ENCODE measurements at places on chromosomes 4 and X. TPM values are rescaled to one million over a fixed set of nuclear protein-coding genes. Genes with fewer than 3 reads are reported as not detected.

GRCh38 chrX:122552286-122552800 is 631.7 kb upstream of the GRIA3 start:
- H3K27me3 ChIP-seq: no peaks in the 10 kb centered on the region
- H3K4me3 ChIP-seq: no peak overlapping the region
- no peak for DNase-seq
- no peaks in the 10 kb centered on the region for H3K4me1 ChIP-seq
- H3K36me3 ChIP-seq: no peaks in the 10 kb centered on the region
- H3K27ac ChIP-seq: no peak overlapping the region

- DNase-seq: no peak
- H3K4me1 ChIP-seq: peaks cover 21% of the 10 kb centered on the region
- no peak overlapping the region for H3K4me3 ChIP-seq
- no peaks in the 10 kb centered on the region for H3K36me3 ChIP-seq
These were observed 53.6 kb downstream of the GRK4 start for GRCh38 chr4:3016961-3017360.

- H3K27ac ChIP-seq: no peak overlapping the region
- H3K27me3 ChIP-seq: no peaks in the 10 kb centered on the region
- H3K4me3 ChIP-seq: no peak overlapping the region
- H3K36me3 ChIP-seq: no peaks in the 10 kb centered on the region
- no peaks in the 10 kb centered on the region for H3K4me1 ChIP-seq
- DNase-seq: no peak
These were observed 33.4 kb downstream of the SPRY1 start for GRCh38 chr4:123430031-123430430.

DNA sequence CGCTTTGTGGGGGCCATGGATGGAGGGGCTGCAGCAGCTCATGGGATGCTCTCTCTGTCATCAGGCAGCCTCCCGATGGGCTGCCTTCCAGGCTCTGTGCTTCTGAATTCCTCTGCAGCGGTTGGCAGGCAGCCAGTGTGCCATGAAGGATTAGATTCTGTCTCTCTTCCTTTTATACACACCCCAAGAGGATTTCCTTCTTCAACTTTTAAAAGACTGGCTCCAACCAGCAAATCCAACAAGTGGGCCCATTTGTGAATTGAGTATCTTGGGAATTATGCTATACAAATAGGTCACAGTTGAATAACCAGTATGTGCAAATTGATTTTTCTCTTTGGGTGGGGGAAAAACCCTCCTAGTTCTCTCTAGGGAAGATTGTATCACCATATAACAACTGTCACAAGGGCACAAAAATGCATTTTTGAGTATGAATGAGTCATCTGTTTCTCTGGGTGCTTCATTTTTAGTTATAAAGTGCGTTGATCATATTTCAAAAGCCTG is 96.8 kb upstream of the FAT1 start:
- DNase-seq: peak; percentile 82
- H3K4me3 ChIP-seq: peak overlapping the region; percentile 40
- no peaks in the 10 kb centered on the region for H3K27me3 ChIP-seq
- H3K36me3 ChIP-seq: no peaks in the 10 kb centered on the region
- H3K4me1 ChIP-seq: peaks cover 28% of the 10 kb centered on the region

DNA sequence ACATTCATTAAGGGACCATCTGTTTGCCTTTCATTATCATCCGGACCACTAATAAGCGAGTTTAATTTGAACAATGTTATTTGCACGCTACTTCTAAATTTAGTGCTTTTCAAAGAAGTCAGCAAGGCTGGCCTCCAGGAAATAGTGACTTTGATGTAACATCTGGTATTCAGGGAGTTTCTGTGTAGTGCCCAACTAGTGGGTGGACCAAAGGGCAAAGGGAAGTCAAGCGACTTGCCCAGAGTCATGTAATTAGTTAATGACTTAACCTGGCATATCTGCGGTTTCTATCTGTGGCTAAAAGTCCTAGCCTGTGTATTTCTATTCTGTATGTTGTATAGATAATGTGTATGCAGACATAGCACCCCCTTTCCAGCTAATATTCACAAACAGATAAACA is 56.3 kb upstream of the LCORL start:
- no peak overlapping the region for H3K4me3 ChIP-seq
- no peak overlapping the region for H3K27ac ChIP-seq
- H3K27me3 ChIP-seq: no peaks in the 10 kb centered on the region
- no peak for DNase-seq
- no peaks in the 10 kb centered on the region for H3K36me3 ChIP-seq

MAPK10 gene
- total RNA-seq: 423 TPM

All from Karpas-422 (cell line).